ENCODE measurements at places on chromosomes 16 and 17.

GRCh38 chr16:55647798-55648197 is 8.0 kb upstream of the SLC6A2 start:
- no peak for DNase-seq

- no peak for DNase-seq
Observed at GRCh38 chr16:65315081-65315780, 193.4 kb upstream of the CDH11 start.

DNA sequence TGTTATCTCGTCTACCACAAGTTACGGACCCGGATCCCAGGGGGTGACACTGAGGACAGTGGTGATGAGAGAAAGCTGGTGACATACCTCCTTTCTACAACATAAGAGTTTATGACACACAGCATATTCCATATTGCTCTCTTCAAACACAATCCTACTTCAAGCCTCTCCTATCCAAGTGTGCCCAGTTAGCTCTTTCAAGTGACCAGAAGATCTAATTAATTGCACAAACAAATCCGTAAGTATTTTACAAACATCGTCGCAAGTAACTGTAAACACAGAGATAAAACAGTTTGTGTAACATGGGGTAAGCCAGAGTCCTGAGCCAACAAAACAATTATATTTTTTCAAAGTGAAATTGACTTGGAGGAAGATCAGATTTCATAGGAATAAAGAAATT is 235.0 kb downstream of the CHD9NB start:
- no peak for DNase-seq

DNA sequence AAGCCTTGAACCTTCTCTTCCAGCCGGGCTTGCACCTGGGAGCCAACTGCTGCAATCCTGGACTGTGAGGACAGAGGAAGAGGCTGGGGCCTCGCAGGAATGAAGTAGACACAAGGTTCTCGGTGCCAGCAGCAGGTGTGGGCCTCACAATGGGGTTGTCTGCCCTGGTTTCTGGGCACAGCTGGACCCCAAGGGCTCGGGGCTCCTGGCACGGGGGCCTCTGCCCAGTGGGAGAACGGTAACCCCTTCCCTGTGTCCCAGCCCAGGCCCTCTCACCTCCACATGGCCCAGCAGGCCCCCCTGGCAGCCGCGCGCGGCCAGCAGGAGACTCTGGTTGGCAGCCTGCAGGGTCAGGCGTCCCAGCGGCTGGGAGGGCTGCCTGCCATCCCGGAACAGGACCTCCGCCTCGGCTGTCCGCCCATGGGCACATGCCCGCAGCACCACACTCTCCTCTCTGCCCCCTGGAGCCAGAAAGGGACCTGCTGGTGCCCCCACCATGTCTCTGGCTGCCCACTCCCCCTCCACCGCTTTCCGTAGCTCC is 46.9 kb downstream of the RMI2 start:
- DNase-seq = no peak
